ENCODE measurements at places on chromosomes 7 and 10. TPM values are rescaled to one million over a fixed set of nuclear protein-coding genes. Genes with fewer than 3 reads are reported as not detected.

Gene UCMA
- total RNA-seq, result not detected

Gene GIMAP4
- not detected for total RNA-seq

Gene KCNMA1
- total RNA-seq, result 52.9 TPM

Gene SPDYE11
- not detected for total RNA-seq

Gene FAS
- total RNA-seq, result 76.9 TPM

Gene CPA4
- 6.8 TPM for total RNA-seq

Gene LYZL2
- not detected for total RNA-seq

Data from hair follicle dermal papilla cell (primary cell).